ENCODE measurements at places on chromosomes 11 and 22. TPM values are rescaled to one million over a fixed set of nuclear protein-coding genes. Genes with fewer than 3 reads are reported as not detected.

The CHRM1 gene
- 0.10 TPM for total RNA-seq

The SSTR3 gene
- 0.10 TPM for total RNA-seq

The OR8A1 gene
- total RNA-seq: not detected

The CCDC134 gene
- total RNA-seq: 16.5 TPM

The CTSW gene
- total RNA-seq: 0.82 TPM

The RBMXL2 gene
- not detected for total RNA-seq

The ZNRF3 gene
- total RNA-seq: 12.4 TPM

The GAL3ST1 gene
- total RNA-seq: 5.3 TPM

The APOA4 gene
- total RNA-seq: not detected

The UPK3A gene
- not detected for total RNA-seq

The SLC22A8 gene
- not detected for total RNA-seq

The GDPD4 gene
- total RNA-seq: not detected

The CHCHD10 gene
- 6.4 TPM for total RNA-seq

The ZNF280A gene
- total RNA-seq: not detected

DNA sequence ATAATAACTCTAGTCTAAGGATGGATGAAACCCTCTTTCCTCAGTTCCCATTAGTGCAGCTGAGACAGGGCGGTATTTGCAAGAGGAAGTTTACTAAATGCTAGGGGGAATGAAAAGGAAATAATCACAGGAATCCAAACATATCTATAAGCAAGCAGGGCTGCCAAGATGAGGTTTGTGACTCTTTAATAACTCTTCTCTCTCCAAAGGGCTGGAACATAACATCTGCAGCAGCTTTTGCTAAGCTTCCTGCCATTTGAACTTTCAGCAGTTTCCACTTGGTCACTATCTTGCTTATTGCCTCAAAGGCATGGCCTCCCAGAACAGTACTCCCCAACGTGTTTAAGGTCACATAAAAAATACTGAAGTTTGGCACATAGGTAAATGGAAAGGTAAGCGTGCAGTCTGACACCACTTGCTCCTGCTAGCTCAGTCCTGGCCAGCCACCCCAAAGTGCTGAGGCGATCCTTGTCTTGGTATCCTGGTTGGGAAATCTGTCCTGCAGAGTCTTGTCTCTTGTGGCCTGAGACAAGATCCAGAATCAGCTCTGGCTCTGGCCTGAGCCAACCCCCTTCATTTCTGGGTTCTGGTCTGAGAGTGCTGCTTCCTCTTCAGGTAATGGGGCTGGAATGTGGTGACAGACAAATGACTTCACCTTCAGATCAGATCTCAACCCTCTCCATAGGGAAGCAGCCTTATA is 81.8 kb downstream of the KCNC1 start:
- peak; percentile 56 for DNase-seq

DNA sequence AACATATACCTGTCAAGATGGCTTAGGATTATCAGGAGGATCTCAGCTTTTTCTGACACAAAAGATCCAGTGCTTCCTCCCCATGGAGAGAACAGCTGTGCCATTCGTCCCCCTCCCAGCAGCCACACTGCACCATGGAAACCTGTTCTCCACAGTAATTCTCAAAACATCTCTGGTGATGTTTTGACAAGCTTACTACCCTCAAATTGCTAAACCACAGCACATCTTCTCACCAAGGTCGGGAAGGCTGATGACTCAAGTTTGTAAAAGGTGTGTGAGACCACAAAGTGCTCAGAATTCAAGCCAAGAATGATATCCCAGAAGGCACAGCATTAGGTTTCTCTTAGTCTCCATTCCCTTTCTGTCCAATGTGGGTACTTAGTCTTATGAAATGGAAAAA is 3.9 kb upstream of the RAB38 start:
- DNase-seq: no peak

DNA sequence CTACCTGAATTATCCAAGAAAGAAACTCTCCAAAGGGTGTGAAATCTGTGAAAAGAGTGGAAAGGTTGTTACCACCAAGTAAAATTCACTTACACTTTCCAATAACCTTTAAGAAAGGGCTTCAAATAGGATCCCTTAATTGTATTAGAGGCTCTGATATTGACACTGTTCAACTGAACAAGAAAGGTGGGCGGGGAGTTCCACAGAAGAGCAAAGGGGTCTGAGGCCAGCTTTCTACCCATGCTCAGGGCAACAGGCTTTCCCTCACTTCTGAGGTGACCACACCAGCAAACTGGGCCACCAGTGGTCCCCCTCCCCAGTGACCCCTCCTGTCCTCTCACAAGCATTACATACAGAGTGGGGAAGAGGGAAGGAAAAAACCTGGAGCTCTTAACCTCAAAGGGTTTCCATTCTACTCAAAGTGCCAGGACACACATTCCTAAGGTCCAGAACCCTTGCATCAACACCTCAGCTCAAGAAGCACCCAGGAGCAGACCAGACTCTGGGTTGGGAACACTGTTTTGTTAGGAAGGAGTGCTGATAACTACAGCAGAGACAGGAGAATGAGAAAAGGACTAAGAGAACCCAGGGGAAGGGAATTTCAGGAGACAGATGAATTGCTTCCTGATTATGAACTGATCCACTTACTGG is 71.6 kb upstream of the AKIP1 start:
- no peak for DNase-seq

DNA sequence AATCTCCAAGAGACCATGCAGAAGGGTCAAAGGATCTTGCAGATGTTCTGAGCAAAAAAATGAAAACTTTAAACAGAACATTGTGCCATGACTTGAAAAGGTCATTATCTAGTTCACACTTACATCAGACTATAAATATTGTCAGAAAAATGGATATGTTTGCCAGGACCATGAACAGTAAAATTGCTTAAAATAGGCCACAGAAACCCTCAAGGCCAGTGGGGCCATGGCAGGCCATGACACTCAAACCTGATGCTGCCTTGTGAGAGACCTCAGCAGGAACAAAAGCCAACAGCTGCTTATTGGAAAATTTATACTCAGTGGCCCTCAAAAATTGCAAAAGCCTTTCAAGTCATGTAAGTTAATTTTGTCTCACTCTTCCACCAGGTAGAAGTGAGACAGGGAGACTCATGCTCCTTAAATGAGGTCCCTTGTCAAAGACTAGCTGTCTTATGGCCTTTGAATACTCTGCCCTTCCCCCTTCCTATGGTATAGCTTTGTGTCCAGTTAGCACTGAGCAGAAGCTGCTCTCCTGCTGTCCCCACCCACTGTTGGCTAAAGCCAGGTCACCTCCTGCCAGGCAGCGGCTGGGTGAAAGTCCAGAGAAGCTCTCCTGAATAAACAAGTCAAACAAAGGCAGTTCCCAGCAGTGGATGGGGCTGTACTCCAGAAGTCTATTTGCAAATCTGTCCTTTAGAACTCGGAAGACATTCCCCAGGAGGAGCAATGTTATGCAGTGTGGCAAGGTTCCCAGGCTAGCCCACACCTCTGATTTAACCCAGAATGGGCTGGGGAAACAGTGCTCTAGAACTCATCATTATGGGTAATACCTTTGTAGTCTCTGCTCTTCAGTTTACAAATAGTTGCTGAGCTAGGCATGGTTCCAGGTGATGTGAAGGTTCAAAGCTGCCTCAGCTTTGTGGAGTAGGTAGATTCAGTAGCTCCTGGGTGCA is 21.4 kb downstream of the ADM start:
- DNase-seq: no peak

GRCh38 chr22:37775785-37776638 is 31.7 kb upstream of the GCAT start:
- DNase-seq: no peak

- DNase-seq: peak; percentile 20
Measured at GRCh38 chr11:26572770-26573402, 823 bp upstream of the MUC15 start.

DNA sequence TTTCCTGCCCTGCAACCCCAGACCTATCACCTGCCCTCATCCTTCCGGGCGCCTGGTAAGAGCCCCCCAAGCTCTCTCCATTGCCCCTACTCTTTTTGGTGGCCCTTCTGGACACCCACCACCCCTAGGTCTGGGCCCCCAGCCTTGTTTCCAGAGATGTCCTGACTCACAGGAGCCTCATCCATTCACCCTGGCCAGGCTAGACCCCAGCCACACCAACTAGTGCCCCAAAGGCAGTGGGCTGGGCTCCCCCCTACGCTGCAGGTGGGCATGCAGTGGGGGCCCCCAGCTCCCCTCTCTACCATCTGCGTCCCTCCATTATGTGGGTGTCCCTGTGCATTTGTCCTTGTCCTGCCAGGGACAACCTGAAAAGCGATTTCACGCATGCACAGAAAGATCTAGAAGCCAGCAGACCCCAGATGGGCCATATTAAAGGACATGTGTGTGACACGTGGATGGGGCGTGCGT is 1.4 kb downstream of the MRGPRF start:
- no peak for DNase-seq

DNA sequence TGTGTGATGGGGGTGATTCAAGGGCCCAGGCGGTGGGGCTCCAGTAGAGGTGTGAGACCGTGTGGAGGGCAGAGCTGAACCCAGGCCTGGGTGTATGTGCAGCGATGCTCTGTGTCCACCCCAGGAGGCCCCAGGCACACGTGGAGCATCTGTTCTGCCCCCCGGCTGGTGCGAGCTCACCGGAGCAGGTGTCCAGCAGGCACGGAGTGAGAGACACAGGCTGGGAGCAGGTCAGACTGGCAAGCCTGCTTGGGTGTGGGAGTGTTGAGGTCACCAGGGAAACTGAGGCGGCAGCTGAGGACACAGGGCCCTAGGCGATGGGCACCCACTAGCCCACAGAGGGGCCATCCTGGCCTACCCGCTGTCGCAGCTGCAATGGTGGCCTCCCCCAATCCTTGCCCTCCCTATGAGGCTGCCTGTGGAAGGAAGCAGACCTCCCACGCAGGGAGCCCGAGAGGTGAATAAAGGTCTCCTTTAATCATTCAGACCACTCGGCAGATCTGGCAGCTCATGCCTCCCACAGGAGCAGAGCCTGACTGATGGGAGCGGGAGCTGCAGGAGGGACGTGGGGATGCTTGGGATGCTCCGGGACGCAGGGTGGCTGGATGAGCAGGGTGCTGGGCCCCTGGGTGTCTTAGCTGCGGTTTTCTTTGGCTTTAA is 1165.1 kb downstream of the BRD1 start:
- DNase-seq: no peak

GRCh38 chr11:94151903-94152677 is 23.4 kb downstream of the PANX1 start:
- DNase-seq: no peak

DNA sequence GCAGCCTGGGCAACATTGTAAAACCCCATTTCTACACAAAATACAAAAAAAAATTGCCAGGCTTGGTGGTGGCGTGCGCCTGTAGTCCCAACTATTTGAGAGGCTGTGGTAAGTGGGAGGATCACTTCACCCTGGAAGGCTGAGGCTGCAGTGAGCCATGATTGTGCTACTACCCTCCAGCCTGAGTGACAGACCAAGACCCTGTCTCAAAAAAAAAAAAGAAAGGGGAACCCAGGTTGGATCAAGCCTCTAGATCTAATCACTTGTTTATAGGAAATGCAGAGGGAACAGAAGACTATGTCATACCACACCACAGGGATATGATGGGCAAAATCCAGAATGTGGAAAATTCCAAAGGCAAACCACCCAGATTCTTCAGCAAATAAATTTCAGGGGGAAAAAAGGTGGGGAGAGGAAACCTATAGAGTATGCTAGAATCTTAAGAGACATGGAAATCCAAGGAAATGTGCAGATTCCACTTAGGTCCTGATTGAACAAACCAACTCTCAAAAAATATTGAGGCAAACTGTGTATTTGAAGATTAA is 16.5 kb upstream of the MALAT1 start:
- no peak for DNase-seq

- DNase-seq: no peak
Measured at GRCh38 chr11:72744474-72744873, 7.7 kb downstream of the ARAP1 start.

DNA sequence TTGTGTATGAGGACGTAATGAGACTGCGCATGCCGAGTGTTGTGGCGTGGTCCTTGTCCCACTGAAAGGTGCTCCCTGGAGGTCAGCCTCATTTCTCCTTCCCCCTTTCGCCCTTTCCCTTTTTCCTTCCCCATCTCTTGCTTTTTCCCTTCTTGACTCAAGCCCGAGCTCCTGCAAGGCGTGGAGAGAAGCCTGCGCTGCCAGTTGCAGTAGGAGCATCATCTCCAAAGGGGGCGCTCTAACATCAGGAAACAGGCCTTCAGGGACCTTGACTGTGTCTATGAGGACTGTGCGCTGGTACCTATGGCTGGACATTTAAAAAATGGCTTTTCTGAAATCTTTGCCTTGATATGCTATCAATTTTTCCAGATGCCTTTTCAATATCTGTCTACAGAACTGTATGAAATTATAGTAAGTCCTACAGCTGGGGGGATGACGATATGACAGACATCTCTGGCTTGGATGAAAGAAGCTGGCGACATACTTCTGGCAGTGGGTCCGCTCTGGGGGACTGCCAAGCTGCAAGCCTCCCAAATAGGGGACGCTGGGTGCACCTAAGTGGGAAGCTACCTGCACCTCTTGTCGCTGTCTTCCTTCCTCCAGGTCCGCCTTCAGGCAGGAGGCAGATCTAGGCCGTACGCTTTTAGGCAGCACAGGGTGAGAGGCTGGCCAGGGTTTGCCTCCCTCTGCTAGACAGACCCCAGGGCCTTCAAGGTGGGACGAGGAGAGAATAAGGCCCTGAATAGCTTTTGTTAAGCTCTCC is 96.5 kb downstream of the NXPE2 start:
- peak; percentile 85 for DNase-seq

DNA sequence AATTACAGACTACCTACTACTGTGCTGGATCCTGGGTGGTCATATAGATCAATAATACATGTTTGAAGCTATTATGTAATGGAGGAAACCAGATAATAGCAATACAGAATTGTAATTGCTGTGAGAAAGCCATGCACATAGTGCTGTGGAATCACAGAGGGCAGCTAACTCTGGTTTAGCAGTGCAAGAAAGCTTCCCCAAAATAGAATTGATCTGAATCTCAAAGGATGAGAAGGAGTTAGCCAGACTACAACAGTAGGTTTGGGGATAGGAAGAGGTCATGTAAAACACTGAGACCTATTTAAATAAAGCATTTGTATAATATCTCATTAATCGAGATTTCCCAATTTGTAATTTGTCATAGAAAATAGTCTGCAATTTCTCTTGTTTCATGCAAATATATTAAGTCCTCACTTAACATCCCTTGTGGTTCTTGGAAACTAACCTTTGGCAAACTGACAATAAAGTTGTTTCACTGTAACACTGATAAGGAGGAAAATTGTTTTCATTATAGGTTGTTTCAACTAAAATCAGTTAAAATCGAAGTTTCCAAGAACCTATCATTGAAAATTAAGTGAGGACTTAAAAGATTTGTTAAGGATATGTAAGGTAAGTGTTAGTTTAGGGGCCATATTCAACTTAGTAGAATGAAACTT is 7.6 kb downstream of the C11orf58 start:
- no peak for DNase-seq

GRCh38 chr22:41578114-41578513 is 11.5 kb downstream of the PMM1 start:
- no peak for DNase-seq

DNA sequence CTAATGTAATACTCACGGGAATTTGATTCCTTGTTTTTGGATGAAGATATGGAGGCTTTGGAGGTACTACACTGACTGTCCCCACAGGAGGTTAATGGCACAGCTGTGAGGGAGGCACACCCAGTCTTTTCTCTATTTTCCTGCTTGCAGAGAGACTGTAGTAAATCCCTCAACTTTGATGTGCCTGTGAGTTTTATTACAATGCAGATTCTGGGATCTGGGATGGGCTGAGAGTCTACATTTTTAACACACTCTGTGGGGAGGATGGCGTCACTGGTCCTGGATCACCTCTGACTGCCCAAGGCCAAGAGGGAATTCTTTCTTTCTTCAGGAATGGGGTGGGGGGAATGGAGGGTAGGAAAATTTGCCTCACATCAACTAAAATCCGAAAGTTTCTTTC is 80.2 kb upstream of the NTM start:
- DNase-seq: no peak

GRCh38 chr11:128741916-128742315 is 48.0 kb downstream of the FLI1 start:
- DNase-seq: no peak

Measured in tongue (tissue), 3 donors.